ENCODE measurements at places on chromosomes 13 and 19.

DNA sequence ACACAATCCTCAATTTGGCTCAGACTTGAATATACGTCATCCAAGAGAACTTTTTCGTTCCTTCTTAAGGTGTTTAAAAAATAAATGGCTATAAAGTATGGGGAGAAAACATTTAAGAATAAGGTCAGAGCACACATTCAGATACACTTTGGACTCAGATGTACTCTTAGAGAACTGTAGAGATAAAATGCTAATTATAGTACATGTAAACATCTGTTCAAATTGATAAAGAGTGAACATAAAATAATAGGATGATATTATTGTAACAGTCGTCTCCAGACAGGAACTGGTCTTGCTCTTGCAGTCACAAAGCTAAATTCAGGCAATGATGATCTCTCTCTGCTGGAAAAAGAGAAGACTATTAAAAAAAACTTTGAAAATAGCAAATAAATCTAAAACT lies 91.4 kb downstream of the RBM26 start:
- no peak for DNase-seq

DNA sequence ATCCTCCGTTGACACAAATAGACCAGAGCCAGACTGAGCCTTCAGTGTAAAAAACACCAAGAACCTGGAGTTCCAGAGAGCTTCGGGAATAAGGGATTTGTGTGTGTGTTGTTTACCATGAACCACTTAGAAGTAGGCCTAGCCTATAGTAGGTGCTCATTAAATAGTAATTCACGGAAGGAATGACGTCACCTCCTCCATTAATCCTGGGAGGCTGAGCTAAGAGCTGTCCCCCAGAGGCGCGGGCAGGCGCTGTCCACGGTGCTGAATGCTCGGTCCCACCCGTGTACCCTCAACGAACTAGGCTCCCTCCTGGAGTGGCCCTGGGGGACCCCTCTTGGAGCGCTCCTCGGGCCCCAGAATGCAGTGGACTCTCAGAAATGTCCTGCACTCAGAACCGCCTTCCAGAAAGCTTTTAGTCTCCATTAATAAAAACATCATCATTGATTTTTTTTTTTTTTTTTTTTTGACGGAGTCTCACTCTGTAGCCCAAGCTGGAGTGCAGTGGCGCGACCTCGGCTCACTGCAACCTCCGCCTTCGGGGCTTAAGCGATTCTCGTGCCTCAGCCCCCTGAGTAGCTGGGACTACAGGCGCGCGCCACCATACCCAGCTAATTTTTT lies 6.5 kb downstream of the UNC13A start:
- peak; percentile 71 for DNase-seq

DNA sequence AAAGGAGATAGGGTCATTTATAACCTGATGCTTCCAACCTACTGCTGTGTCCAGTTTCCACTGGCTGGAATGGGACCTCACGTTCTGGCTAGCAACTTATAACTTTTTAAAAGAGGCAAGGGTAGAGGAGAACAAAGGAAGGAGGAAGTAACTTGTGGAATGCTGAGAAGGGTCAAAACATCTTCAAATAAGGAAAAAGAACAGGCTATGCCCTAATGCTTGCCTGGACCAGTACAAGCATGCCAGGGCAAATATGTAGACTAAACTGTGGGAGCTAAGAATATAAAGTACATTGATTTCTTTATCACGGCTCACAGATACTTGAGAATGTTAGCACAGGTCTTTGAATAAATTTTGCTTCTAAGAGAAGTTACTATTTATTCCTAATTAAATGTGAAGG lies 1.5 kb upstream of the ZNF561 start:
- no peak for DNase-seq

DNA sequence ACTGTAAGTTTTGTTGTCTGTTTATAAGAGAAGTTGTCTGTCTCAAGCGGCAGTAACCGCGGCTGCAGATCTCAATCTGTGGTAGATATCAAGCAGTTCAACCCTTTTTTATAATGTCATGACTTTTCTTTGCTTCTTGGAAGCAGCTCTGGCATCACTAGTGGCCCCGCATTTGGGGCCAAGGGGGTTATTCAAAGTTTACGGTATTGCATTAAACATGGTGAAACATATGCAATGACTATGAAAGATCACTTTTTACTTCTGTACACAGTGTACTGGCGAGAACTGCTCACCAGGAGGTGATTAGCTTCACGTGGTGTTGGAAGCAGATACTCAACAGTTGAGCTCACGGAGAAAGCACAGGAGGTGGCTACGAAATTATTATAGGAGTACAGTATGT lies 4.6 kb upstream of the FFAR3 start:
- DNase-seq = no peak

- DNase-seq = no peak
Observed at GRCh38 chr19:22286151-22286810, at the start of gene ZNF729. Gene ZNF729 (plus strand): TSS chr19:22286441. CDS start chr19:22286526, 85 bp downstream.

GRCh38 chr13:38202740-38203139 lies 146.9 kb upstream of the UFM1 start:
- peak; percentile 37 for DNase-seq

DNA sequence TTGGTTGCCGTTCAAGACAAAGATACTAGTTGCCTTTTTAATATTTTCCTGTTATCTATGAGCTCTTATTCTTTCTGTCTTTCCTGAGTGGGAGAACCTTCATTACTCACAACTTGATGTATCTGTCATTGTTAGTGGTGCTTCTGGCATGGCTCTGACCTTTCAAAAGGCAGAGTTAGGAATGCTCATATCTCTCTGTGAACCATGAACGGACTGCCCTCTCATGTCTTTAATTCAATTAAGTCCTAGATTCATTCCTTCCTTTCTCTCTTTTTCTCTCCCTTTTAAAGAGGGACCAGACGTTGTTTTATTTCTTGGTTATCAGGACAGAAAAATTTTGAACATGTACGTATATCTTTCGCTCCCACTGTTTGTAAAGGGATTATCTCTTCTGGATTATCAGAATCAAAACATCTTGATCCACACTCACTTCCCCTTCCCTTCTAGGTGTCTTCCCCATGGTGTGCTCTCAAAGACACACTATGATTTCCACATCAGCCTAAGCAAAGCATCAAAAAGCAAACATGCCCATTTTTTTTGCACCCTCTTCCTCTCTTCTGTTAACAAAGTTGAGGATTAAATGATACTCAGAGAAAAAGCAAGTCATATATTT lies 90.3 kb downstream of the LRCH1 start:
- no peak for DNase-seq

GRCh38 chr19:43773725-43774102 lies 7.1 kb downstream of the KCNN4 start:
- DNase-seq = no peak

DNA sequence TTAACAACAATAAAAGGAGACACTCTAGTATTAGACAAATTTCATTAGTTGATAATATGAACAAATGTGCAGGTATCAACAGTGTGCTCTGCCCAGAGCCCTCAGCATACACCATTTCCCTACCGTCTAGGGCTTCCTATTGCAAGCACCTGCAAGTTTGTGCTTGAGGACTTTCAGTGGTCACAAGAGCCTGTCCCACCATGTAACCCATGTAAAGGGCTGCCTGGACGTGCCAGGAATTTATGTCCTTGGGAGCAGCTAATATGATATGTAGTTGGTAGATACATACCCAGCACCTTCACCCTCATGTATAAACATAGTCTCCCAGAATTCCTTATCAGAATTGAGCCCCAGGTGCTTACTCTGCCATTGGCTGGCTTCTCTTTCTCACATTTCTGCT lies 128.0 kb downstream of the UFM1 start:
- no peak for DNase-seq

- DNase-seq = no peak
Observed at GRCh38 chr19:2315121-2315817, 7.3 kb upstream of the LINGO3 start.

DNA sequence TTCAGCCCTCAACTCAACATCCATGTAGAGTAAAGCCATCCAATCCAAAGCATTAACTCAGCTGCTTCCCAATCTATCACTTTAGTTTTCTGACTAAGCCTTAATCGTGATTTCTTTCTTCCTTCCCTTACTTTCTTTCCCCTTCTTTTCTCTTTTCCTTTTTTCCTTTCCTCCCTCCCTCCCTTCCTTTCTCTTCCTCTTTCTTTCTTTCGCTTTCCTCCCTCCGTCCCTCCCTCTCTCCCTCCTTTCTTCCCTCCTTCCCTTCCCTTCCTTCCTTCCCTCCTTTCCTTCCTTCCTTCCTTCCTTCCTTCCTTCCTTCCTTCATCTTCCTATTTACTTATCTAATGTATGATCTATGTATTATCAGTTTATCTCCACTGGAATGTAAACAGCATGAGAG lies 71.2 kb downstream of the ERCC5 start:
- no peak for DNase-seq

DNA sequence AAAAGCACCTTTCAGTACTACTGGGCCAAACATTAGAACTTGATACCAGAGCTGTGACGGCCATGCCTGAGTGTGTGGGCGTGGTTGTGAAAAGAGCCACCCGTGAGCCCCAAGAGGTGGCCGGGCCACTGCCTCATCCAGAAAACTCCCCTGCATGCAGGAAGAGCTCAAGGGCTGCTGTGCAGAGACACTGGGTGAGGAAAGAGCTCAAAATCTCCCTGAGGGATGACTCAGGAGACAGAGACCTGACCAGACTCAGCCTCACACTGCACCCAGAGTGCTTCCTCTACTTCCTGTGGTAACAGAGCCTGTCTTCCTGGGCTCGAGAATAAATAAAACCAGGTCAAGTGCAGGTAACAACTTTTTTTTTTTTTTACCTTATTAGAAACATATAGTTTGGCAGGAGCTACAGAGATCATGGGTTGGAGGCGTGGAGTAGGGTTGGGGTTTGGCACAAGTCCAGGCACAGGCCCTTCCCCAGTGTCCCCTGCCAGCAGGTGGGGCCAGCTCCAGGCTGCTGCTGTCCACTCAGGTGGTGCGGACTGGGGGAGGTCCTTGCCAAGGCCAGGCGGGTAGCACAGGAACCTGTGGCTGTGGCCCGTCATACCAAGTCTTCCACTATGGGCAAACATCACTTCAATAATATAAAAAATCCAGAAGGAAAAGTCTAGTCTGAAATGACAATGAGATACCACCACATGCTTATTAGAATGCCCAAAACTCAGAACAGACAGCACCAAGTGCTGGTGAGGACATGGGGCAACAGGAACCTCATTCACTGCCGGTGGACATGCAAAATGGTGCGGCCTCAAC lies 25.5 kb downstream of the ELL start:
- peak; percentile 88 for DNase-seq

DNA sequence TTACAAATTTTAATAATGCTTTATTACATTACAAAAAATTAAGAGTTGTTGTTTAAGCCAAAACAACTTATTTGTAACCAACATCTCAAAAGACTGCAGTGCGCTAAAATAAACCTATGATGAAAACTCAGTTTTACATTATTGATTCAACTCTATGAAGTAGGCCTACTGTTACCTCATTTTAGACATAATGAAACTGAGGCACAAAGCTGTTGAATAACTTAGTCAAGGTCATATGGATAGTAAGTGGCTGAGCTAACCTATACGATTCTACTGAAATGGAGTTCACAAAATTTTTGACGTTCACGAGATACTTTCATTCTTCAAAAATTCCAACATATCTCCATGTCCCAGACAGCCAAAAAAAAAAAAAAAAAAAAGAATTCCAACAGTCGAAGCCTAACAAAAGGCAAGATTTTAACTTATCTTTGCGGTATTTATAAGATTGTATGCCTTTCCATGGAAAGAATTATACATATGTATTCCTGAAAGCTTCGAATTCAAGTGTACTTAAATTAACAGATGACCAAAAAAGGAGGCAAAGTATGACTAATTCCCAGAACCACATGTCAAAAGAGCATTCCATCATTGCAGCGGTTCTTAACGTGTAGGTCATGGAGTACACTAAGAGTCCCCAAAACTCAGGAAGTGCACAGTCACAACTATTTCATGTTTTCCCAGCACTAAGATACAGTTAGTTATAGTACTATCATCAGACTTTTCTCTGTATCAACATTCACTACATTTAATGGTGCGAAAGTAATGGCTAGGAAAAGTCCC lies 69.4 kb downstream of the PSPC1 start:
- DNase-seq = peak; percentile 87

DNA sequence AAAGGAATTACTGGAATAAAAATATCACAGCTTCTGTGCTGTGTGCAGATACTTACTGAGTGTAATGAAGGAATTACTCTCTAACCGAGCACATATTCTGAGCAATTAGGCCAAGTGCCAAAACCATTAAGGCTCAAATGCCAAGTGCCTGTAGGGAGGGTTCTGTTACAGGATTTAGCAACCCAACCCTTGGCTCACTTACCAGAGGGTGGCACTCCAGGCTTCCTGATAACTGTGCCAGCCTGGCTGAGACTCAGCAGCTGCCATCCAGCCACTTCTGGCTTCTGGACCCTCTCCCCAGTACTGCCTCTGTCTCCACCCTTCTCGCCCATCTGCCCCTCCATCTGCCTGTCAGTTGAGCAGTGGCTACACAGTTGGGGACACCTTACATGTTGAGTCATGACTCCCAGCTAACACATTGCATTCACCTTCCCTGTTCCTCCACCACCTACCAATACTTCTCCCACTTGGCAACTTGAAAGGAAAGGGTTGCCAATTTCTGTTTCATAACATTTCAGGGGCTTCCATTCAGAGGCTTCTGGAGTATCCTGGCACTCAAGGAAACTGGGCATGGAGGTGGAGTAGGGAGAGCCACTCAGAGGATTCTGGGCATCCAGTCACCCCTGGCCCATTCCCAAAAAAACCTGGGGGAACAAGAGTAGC lies 110.5 kb downstream of the COG6 start:
- DNase-seq = peak; percentile 35

- no peak for DNase-seq
Observed at GRCh38 chr13:46526740-46527139, 26.2 kb upstream of the LRCH1 start.

DNA sequence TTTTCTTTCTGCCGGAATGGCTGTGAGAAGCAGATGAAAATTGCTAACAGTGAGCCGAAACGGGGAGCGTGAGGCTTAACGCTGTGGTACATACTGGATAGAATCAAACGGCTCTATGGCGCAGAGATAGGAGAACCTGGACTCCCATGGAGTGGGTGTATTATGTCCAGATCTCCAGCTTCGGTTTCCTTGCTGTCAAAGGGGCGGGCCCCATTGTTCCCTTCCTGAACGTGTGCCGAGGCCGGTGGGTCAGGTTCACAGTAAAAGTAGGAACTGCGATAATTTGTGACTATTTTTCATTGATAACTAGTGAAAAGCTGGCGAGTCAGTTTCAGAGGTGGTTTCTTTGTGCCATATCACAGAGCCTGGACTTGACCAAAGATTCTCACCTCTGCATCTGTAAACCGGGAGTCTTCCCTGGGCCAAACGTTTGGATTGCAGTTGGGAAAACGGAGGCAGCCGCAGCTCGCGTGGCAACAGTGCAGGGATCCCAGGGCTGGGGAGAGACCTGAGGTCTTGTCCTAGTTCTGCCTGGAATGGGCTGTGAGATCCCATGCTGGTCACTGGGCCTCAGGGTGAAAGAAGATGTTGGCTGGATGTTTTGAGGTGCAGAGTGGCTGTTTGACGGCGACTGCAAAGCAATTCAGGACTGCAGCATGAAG lies 752 bp downstream of the RPL18A start:
- DNase-seq = peak; percentile 28

GRCh38 chr19:18590273-18591272 lies 2.0 kb downstream of the REX1BD start:
- peak; percentile 36 for DNase-seq

DNA sequence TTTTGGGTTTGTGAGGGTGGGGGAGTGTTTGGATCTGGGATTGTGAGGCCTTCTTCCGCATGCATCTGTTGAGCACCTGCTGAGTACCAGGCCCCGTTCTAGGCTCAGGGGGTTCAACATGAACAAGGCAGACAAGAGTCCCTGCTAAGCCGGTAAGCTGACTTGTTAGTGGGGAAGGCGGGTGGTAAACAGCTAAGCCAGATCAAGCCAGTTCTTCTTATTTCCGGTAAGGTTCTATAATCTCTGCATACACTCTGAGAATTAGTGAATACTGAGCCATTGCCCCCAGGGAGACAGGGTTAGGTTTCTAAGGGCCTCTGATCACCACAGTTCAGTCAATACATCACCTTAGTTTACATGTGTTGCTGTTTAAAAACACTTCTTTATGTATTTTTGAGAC lies 9.9 kb upstream of the EHD2 start:
- no peak for DNase-seq
